ENCODE measurements at places on chromosomes 2 and 18. TPM values are rescaled to one million over a fixed set of nuclear protein-coding genes. Genes with fewer than 3 reads are reported as not detected.

Gene RAB31
- 12.0 TPM for total RNA-seq

Gene NEB
- 19.1 TPM for total RNA-seq

Gene WDR54
- total RNA-seq: 5.0 TPM

- peak; percentile 76 for DNase-seq
Observed at GRCh38 chr2:104872866-104873688, 19.2 kb downstream of the POU3F3 start.

DNA sequence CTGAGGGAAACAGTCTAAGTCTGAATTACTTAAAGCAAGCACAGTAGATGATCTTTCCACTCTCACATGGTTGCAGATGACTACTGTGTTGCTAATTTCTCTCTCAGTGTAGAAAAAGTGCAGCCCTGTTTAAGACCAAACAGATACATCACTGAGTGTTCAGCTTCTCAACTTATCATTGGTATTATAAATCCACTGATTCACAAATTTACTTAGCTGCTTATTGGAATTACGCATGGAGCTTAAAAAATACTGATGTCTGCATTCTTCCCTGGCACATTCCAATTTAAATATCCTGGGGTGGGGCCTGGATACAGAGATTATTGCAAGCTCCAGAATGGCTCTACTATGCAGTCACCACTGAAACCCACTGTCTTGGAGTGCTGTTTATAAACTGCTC is 411.2 kb downstream of the RND3 start:
- DNase-seq: no peak

Gene SPATA3
- total RNA-seq: not detected

Gene SERPINB10
- 0.21 TPM for total RNA-seq

Data from suprapubic skin (tissue), 4 donors.